Dermis blood vessel endothelial cell (primary cell): ENCODE measurements at places on chromosomes 5 and 9.

DNA sequence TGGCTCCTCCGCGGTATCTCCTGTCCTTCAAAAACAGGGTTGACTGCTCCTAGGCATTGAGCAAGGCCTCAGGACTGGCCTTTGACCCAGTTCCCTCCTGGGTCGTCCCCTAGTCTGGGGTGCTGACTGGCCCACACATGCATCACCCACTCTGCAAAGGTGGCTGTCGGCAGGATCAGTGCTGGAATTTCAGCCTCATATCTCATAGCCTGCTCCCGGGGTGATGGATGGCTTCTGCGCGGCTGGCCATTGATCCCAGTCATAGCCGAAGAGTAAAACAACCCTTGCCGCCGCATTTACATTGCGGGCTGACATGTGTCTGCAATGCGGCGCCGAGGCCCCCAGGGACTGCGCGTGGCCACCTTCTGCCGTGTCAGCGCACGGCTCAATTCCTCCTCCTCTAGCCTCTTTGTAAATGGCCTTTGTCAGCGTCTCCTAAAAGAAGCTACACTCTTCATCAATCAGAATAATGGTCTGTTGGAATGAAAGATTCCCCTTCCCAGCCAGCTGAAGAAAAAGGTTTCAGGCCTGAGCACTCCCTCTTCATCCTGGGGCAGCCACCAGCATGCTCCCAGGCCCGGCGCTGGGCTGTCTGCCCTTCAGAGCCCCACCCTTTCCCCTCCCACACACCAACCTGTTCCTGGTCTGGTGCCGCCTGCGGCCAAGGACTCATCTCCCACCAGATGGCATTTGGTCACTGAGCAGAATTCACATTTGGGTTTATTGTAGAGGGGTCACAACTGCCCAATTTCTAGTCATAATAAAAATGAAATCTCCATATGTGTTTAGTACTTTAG is 159.0 kb downstream of the PJA2 start:
- DNase-seq = no peak

DNA sequence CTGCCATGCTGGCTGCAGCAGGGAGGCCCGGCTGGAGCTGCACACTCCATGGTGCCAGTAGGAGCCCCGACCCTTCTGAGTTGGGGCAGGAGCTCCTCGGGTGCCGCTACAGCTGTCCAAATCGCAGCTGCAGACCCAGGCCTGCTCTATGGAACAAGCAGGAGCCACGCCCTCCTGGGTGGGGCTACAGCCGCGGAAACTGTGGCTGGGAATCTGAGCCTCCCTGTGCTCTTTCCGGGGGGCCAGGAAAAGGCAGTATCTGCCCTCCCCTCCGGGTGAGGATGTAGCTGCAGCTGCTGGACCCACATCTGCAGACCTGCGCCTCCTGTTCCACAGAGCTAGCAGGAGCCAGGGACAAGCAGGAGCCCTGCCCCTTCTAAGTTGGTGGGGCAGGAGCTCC is 278.9 kb upstream of the ACTBL2 start:
- DNase-seq = no peak

DNA sequence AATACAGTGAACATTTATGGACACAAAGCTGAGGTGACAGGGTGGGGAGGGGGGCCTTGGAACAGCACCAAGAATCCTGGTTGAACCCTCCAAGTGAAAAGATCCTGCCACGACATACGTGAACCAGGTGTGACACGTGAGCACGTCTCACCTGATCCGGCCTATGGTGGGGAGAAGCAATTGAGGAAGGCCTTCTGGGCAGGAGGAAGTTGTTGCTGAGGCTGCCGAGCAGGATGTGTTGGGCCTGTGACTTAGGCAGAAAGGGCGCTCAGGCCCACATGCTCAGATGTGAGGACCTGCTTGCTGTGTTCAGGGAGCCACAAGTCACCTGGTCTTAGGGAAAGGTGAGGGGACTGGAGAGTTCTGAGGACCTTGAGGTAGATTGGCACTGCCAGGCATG is 2.5 kb upstream of the MAPK9 start:
- DNase-seq = no peak

- DNase-seq = peak; percentile 97
Observed at GRCh38 chr5:107542428-107542827, 128.3 kb downstream of the EFNA5 start.

DNA sequence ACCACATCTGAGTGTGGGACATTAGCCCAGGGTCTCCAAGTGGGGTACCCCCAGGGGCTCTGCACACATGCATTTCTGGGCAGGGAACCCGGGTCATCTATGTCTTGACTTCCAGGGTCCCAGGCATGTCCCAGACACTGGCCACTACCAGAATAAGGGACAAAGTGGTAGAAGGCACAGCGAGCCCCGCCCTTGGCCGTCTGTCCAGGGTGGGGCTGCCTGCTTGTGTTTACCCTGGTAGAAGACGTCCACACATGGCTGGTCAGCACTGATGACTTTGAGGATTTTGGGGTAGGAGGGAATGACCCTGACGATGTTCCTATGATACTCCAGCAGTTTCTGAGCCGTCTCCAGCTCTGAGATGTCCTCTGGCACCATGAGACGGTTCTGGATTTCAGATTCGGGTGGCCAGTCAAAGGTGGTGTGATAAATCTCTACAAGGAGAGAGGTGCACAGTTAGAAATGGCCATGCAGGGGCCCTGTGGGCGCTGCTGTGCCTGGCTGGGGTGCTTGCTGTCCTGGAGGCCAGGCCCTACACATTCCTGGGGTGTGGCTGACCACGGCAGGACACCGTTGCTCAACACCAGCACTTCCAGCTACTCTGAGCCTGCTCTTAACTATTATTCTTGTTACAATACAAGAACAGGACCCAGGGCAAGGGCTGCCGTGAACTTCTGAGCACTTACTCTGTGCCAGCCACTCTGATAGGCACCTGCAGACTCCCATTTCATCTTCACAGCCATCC is 51.3 kb downstream of the AK8 start:
- no peak for DNase-seq

- no peak for DNase-seq
Observed at GRCh38 chr5:62729675-62730074, 151.1 kb downstream of the LRRC70 start.

GRCh38 chr9:109110329-109111021 is 9.3 kb downstream of the TMEM245 start:
- peak; percentile 78 for DNase-seq

DNA sequence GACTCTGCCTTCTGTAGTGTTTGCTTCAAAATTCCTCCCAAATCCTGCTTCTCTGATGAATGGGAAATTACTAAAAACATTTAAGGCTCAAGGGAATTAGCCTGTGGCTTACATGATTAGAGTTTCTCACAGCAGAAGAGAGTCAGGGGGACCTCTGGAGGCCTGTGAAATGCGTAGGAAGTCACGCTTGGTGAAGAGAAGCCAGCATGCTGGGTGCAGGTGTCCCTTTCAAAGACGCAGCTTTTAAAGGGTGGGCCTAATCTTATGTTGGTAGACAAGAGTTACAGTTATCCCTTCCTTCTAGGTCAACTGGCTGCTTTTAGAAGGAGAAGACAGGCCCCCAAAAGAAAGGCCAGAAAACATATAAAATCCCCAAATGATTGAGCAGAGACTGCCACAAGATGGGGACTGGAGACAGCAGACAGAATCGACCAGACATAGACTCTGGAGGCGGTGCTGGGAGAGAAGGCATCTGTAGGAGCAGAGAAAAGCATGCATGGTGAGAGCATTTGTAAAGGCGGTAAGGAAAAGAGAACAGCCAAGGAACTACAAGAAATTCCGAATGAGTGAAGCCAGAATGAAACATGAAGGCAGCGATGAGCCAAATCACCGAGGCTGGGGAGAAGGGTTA is 42.3 kb downstream of the B4GALT1 start:
- DNase-seq = no peak

- DNase-seq = no peak
Observed at GRCh38 chr5:174356536-174356935, 311.0 kb downstream of the NSG2 start.
